ENCODE measurements at places on chromosomes 13 and 19.
A peak's percentile ranks its signal among the peaks of the same experiment; 100 is the strongest.

- DNase-seq: no peak
Measured at GRCh38 chr19:34365463-34366401, 736 bp downstream of the GPI start.

DNA sequence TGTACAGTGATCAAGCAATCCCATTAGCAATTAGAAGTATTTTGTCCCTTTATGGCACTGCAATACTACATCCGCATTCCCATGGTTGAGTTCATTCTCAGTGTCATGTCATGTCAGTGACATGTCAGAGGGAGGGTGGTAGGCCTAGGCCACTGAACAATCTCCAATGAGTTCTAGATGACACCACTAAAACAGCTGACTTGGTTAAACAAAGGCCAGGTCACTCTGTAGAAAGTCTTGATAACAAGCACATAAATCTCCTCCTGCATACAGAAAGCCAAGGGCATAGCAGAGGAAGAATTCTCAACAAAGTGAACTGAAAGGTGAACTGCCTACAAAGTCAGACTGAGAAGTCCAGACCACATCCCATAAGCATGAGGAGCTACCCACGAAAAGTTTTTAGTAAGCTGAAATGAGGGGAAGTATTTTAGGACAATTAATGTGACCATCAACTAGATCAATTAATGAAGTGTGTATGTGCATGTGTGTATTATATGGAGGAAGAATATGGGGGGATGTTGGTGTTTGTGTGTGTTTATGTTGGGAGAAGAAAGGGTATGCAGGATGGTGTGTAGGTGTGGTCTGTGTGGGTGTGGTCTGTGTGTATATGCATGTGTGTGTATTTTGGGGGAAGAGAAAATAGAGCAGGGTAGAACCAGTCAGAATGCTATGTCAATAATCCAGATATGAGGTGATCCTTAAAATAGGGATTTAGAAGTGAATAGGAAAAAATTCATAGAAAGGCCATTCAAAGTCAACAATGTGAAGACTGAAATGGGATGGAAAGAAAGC is 67.7 kb downstream of the TBC1D4 start:
- DNase-seq: no peak

DNA sequence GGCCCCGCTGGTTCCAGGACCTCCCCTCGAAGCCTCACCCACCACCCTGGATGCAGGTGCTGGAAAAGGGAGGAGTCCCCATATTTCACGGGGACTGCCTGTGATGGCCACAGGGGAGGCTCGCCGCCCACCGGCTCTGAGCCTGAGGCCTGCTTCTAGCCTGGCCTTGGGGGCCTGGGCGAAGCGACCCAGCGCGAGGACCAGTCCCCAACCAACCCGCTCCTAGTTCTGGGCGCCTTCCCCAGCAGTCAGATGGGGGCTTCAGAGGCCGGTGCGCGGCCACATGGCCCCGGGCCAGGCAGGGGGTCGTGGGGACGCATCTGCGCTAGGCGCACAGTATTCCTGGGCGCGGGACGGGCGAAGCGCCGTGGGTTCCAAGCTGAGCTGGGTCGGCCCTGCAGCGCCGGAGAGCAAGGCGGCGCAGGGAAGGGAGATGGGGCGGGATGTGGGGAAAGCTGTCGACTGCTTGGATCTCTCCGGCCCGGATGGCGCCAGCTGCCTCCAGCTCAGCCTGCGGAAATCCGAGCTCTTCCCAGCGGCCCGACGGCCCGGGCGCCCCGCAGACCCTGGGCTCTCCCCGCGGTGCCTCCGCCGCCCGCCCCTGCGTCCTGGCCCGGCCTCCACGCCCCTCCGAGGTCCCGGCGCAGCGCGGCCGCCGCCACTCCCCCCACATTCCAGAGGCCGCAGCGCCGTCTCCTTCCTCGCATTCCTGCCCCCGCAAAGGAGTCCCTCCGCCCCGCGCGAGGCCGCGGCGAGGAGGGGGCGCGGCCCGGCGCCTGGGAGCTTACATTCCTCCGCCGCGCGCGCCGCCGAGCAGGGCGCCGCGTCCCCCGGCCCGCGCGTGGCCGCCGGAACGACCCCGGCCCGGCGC is at the start of gene WTIP:
TSS of gene WTIP (plus strand) at position 788 of the 871 bp plus-strand sequence. CDS start 217 bp downstream, outside the sequence.
- DNase-seq: no peak

DNA sequence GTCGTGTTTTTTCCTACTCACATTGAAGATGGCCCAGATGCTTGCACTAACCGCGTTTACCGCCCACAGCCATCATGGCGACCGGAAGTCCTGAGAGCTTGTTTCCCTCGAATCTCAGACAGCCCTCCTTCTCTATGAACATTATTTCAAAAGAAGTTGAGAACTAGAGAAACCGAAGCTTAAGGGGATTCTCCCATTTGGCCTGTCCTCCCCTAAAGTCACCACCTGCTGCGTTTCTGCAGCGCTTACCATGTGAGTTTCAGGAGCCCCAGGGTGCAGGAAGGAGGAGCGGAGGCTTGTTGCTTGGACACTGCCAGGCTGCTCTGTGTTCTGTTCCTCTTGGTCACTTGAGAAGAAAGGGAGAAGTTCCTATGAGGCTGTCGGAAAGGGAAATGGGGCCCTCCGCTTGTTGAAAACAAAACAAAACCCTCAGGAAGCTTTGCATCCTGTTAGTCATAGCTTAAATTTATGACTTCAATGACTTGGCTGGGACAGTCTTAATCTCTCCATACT is 6.2 kb downstream of the CARD8 start:
- peak; percentile 77 for DNase-seq

DNA sequence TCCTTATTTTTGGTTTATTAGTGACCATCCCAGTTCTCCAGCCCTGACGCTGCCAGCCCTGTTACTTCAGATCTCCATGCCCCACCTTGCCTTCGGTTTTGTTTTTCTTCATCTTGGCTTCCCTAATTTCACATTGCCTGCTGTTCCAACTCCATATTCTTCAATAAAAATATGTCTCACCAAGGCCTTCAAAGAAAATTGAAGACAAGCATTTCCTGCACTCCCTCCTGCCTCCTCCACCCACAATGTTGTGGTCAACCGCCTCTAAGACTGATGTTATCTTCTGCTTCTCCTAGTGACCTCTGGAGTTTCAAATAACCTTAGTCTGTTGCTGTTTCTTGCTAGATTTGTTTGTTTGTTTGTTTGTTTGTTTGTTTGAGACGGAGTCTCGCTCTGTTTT is 14.6 kb downstream of the PLD3 start:
- DNase-seq: peak; percentile 6

- DNase-seq: peak; percentile 14
Measured at GRCh38 chr19:4007836-4008539, 452 bp downstream of the PIAS4 start.

DNA sequence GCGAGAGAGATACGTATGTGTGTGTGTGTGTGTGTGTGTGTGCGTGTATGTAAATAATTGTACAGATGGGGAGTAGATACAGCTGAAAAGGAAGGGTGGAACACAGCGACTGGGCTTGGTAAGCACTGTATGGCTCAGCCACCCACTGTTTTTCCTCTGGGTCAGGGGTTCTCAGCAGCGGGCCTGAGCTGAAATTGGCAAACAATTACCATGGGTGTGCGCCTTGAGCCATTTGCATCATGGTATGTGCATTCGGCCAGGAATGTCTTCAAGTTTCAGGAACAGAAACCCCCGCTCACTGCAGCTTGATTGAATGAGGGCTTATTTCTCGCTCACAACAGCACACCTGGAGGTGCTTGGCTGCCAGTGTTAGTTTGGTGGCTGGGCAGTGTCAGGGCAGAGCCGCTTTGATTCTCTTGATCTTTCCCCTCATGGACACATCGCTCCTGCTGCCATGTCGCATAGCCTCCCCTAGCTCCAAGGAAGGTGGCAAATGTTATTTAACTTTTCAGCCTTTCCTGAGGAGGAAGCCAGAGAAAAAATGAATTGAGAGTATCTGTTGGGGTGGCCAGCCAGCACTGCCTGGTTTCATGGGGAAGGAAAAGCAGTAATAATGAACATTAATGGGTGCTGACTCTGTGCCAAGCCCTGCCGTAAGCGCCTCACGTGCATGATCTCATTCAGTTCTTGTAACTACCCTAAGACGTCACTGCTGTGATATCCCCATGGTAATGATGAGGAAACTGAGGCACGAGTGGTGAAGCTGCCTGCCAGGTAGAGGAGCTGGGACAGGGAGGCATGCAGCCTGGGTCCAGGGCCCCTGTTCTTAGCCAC is 126.9 kb downstream of the SIPA1L3 start:
- DNase-seq: peak; percentile 4

DNA sequence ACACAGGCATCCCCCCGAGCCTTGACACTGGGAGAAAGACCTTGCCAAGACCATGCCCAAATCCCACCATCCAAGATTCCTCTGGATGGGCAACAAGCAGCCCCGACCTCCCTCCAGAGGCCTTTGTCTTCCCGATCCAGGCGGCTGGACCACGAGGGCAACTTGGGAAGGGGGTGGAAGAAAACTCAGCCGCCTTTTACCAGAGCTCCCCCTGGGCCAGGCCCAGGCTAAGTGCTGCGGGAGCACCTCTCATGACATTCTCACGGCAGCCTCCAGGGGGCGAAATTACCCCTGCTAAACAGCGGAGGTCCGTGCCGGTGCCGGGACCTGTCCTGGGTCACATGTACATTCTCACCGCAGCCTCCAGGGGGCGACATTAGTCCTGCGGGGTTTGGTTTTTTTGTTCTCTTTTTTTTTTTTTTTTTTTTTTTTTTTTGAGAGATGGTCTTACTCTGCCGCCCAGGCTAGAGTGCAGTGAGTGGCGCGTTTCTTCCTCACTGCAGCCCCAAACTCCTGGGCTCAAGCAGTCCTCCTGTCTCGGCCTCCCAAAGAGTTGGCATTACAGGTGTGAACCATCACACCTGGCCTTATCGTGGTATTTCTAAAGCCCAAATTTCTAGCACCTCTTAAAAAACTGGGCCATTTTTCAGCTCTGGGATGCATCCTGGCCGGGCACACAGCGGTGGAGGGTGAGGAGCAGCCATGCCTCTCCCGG is 2.1 kb upstream of the RSPH6A start:
- peak; percentile 95 for DNase-seq

DNA sequence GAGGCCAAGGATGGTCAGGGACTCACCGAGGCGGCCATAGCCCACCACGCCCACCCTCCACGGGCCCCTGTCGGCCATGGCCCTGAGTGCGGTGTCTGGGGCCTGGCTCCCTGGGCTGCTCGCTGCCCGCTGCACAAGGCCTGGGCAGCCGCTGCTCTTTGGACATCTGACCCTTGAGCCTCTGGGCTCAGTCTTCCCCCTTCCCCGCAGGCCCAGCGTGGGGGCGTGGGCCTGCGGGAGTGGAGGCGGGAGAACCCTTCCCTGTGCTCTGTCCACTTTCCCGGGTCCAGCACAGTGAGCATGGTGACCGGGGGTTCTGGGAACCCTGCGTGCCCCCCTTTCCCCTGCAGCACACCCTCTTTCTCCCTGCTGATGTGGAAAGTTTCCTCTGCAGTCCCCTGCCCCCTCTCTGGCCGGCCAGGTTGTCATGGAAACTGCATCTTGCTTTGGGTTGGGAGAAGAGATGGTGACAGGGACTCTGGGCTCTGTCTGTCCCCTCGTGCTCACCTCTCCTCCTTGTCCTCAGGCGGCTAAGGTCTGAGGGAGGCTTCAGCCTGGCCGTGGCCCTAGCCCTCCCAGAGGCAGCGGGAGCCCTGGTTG is at the start of gene ASPDH:
TSS of gene ASPDH (minus strand) at position 168 of the 600 bp plus-strand sequence. CDS start at position 78, 90 bp downstream.
- no peak for DNase-seq

DNA sequence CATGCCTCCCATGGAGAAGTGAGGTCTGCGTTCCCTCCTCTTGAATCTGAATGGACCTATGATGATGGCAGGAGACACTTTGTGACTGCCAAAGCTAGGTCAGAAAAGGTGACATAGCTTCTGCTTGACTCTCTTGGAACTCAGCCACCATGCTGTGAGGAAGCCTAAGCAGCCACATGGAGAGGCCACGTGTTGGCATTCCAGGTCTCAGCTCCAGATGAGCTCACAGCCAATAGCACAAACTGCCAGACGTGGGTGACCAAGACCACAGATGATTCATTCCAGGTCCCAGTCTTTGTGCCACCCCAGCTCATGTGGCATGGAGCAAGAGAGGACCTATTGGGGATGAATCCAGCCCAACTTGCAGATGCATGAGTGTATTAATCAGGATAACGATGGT is 8.7 kb upstream of the GGACT start:
- no peak for DNase-seq

All from CD4-positive, alpha-beta T cell treated with Interleukin-12 subunit alpha and Interleukin-12 subunit beta, for 1 hour (primary cell).